ENCODE measurements at places on chromosomes 7 and 10.

DNA sequence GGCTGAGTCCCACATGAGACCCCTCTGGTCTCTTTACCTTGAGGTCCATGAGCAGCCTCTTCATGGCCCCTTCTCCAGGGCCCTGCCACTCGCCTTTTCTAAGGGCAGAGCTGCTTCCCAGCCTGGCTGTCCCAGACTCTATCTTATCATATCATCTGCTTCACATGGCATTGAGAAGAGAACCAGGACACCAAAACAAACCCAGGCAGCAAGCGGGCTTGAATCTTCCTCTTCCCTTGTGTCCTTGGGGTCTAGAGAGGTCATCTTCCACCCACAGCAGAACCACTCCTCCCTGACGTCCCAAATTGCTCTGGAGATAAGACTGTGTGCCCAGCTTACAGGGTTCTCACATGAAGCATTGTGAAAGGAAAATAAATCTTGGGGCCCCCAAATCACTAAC, 261.3 kb upstream of the AUTS2 start:
- no peak for DNase-seq

DNA sequence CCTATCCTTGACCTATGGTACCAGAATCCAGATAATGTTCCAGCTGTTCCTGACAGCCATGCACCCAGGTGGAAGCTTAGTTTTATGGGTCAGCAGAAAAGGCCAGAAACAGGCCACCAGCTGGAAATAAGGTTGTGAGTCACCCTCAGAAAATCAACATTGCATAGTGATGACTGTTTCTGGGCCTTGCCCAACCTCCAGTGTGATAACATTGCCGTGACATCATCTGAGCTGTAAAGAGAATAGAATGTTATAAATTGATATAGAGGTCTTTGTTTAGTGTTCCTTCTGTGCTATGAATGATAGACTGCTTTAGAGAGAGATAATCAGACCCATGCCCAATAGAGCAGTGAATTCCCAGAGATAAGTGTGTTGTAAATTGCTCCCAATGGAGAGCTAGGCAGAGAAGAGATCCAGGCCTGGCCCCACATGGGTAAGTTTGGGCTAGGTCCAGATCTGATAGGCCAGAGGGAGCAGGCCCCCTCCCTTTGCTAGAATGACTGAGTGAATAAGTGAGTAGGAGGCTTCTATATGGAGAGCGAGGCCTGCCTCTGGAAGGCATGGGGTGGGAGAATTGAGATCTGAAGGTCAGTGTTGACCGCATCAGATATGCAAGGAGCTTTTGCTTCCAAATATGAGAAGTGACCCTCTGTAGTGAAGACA, 14.2 kb upstream of the HPS1 start:
- DNase-seq, result peak; percentile 78

GRCh38 chr7:142898377-142899170, 13.0 kb upstream of the TRPV6 start:
- DNase-seq, result no peak

GRCh38 chr7:159012353-159013069, 132.2 kb downstream of the VIPR2 start:
- no peak for DNase-seq

DNA sequence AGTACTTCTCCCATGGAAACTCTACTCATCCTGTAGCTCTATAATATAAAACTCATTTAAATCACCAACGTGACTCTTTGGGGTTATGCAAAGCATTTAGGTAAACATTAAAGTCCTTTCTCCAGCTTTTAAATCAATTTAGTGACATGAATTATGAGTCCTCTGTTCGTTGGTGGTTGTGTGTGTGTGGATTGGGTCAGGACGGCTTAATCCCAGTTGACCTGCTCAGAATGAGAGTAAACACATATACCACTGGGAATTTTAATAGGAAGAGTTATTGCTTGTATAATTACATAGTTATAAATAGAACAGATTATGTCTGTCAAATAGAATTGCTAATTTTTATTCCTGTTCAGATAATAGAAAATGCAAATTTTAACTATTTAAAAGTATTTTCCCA, 30.7 kb upstream of the ADCY1 start:
- no peak for DNase-seq

- DNase-seq, result no peak
These were observed 86.7 kb upstream of the PRKAR2B start for GRCh38 chr7:106957766-106958165.

GRCh38 chr7:503575-504111, 16.0 kb downstream of the PDGFA start:
- DNase-seq, result no peak

- DNase-seq, result no peak
These were observed 39.1 kb downstream of the KCNH2 start for GRCh38 chr7:150939052-150939451.

DNA sequence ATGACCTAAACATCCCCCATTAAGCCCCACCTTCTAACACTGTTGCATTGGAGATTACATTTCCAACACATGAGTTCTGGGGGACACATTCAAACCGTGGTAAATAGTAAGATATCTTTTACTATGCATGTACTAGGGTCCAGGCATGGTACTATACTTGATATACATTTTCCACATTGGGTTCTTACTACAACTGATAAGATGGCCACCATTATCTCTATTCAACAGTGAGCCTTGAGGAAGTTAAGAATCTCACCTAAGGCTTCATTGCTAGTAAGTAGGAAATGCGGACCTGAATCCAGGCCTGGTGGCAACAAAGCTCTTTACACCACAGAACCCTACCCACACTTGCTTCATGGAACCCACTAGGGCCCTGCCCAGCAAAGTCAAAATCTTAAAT, 5.7 kb downstream of the PANK1 start:
- no peak for DNase-seq

- DNase-seq, result no peak
These were observed 4.5 kb downstream of the FBXW4 start for GRCh38 chr10:101690461-101690860.

DNA sequence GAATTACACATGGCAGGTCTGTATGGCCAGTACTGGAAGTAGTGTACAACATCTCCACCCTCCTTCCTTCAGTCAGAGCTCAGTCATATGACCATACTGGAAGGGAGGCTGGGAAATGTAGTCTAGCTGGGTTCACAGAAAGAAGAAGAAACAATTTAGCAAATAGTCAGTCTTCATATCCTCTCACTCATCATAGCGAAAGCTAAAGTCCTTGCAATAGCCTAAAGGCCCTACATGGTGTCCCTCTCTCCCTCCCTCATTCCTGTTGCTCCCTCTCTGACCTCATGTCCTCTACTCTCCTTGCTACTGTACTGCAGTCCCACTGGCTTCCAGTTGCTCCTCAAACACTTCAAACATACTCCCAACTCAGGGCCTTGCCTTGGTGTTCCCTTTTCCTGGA, 4.3 kb upstream of the CALU start:
- no peak for DNase-seq

DNA sequence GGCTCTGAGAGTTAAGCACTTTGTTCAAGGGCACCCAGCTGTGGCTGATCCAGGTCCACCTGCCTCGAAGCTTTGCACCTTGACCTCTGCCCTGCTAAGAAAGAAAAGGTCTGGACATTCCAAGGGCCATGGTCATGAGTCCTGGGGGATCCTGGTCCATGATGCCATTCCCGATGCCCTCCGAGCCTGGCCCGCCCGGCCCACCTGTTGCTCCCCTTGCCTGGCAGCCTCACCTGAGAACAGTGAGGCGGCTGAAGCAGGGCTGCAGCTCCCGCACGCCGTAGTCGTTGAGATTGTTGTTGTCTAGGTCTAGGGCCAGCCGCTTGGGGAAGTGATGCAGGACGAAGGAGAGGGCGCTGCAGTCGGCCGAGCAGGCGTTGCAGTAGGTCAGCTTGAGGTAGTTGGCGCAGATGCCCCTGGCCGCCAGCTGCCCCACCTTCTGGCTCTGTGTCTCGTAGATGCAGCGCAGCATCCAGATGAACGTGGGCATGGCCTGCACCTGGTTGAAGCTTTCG, 27.5 kb downstream of the NOD1 start:
- DNase-seq, result no peak

DNA sequence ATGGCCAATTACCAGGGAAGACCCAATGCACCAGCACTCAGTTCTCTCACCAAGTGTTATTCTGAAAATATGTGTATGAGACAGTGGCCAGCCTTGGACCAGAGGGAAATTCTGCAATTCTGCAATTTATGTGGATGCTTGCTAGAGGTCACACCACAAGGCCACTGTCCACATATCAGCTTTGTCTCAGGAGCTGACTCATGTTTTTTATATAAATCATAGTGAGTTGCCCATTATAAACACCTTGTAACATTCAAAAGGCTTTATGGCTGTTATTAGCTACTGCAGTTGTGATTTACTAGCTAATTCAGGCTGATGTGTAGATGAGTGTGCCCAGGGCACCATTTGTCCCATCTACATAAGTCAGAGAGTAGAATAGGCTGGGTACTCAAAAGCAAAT, 649.0 kb downstream of the LRMDA start:
- no peak for DNase-seq

DNA sequence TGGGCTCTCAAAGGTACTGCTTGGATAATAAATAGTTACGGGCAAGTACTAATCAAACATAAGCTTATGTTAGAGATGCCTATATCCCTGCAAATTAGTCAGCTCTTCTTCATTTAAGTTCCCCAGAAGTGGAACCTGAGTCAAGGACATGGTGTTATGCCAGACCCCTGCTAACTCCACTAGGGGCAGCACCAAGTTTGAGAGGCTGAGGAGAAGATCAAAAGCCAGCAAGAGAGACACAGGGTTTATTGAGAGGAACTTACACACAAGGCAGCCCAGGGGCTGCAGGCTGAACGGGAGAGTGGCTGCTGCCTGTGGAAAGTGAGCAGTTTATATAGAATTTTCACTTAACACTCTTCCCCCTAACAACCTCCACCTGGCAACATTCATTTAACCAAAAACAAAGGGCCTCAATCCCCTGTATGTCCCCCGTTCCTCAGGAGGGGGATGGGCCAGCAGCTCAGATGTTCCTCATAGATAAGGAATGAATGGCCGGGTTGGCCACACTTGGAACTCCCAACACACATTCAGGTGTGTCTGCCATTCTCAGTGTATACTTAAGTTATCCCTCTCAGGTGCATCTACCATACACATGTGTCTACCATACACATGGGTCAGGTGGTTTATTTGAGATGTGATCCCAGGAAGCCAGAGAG, 62.6 kb upstream of the GHITM start:
- no peak for DNase-seq

DNA sequence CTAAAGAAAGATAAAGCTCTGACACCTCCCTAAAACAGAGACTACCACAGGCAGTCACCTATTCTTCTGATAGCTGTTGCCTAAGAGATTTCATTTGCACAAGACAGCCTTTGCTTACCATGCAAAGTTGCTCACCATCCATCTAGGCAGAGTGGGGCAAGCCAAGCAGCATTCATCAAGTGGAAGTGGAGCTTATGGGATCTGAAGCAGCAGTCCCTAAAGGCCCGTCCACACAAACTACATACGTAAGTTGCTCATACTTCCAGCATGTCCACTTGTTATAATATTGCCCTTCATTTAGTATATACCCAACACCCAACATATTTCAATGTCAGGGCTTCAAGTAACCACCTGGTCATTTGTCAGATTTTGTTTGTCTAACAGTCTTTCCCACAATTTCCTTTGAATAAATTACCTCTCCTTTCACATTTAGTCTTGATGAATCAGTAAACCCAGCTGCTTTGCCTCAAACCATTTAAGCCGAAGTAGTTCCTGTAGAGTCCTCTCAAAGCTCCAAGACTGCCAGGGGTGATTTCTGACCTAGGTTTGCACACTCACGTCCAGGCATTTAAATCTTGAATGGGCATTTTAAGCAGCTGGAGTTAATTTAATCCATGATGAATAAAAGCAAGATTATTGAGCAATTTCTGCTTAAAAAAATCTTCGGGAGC, 67.9 kb downstream of the ATAD1 start:
- no peak for DNase-seq

DNA sequence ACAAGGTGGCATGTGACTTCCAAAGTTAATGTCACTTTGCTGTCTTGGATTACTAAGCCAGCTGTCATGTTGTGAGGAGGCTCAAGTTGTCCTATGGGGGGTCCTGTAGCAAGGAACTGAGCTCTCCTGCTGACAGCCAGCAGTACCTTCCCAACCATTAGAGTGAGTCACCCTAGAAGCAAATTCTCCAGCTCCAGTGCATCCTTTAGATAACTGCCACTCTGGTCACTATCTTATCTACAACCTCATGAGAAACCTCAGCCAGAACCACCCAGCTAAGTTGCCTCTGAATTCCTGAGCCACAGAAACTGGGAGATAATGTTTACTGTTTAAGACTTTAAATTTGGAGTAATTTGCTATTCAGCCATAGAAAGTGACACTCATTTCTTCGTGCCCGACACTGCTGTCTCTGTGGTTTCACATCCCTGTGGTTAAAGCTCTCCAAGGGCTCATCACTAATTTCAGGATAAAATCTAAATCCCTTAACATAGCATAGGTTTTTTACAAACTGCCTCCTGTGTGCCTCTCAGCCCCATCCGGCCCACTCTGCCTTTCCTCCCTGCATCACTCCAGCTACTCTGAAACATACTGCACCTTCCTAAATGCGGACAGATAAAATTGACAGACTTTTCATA, 83.5 kb downstream of the PRR15 start:
- DNase-seq, result no peak

DNA sequence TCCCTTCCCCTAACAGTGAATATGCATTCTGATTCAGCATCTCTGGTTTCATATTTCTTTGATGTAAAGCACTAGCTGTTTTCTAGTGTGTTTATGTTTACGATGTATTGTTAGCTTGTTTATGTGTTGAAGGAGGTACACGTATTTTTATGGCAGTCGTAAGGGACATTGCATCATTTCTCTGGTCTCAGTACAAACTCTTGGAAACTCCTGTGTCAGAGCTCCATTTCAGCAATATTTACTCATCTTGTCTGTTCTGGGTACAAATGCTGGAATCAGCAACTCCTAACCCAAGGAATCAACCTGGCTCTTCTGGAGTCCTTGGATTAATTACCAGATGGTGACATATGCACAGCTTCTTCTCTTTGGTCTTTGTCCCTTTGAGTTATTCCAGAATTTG, 270.0 kb upstream of the PLXDC2 start:
- no peak for DNase-seq

DNA sequence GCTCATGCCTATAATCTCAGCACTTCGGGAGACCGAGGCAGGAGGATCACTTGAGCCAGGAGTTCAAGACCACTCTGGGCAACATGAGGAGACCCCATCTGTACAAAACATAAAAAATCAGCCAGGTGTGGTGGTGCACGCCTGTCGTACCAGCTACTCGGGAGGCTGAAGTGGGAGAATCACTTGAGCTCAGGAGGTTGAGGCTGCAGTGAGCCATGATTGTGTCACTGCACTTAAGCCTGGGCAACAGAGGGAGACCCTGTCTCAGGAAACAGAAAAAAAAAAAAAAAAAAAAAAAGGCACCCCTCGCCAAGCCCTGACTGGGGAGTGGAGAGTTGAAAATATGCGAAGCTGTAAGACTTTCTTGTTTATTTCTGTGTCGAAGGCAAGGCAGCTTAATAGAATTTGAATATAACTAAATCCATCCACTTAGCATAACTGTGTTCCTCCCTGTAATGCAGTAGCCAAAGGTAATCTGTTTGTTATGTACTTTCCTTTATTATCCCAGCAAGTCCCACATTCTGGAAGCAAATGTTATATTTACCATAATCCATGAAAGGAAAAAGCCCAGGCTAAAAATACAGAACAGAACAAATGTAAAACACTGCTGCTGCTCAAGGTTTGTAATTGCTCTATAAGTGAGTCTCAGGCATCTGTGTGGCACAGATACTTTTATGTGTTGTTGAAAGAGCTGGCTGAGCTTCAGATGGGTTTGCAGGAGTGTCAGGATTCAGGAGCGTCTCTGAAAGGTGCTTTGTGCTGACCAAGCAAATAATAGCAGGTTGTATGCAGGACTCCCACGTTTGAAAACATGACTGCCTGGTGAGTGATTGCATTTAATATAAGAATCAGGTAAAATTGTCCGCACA, 127.2 kb downstream of the CELF2 start:
- DNase-seq, result no peak

- DNase-seq, result peak; percentile 70
These were observed 272.8 kb upstream of the IMMP2L start for GRCh38 chr7:111835066-111835465.

Measured in amniotic stem cell (primary cell).